ENCODE measurements at places on chromosomes 1 and 21.

- DNase-seq: no peak
Measured at GRCh38 chr1:178648151-178648550, 76.9 kb upstream of the RALGPS2 start.

DNA sequence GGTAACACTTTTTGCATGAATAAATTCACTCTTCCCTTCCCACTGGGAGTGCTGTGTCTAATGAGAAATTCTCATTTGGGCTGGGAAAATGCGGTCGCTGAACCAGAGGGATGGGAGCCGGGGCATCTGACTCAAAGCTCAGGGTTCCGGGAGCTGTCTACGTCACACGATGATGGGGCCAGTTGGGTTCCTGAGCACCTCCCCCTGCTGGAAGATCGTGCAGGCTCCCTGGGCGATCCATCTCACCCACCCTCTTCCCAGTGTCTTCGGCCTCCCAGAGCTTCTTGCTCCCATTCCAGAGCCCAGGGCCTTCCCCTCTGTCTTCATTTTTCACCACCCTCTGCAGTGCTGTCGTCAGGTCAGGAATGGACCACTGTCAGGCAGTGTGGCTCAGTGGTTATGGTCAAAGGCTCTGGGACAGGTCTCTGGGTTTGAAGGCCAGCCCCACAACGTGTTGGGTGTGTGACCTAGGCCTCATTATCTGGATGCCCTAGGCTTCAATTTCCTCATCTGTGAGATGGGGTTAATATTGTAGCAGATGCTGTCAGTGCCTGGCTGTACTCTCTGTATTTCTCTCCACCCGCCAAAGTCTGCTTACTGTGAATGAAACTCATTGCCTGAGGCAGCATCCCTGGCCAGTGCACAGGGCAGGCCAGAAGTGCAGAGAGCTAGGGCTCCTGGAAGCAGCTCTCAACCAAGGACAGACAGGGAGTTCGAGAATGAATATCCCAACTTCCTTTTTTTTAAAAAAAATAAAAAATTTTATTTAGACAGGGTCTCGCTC is 31.8 kb downstream of the IGSF21 start:
- DNase-seq: no peak

DNA sequence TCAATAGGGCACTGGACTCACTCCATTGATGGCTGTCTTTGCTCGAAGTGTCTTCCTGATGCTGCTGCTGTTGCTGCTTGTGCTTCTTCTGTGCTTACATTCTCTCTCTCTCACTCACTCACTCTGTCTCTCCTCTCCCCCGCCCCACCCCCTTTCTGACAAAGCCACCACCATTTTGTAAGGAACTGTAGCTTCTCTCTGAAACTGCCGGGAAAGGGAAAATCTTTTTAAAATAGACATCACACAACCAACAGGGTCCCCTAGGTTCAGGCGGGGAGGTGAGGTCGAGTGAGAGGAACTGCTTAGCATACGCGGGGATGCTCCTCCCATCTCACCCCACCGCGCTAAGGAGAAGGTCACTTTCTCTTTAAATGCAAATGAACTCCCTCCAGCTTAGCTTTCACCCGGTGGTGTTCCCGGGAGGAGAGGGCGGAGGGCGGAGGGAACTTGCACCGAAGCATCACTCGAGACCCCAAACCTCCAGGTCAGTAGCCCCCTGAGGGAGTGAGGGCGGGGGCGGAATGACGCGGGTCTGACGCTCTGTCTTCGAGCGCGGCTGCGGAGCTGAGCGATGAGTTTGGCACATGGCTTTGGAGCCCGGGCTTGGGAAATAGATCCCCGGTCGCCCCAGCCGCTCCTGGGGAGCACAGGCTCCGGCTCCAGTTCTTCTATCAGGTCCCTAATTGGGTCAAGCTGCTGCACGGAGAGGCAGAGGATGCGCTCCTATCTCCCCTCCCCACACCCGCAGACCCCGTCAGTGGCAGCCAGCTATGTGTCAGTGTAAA is at the start of gene CCDC28B:
Gene CCDC28B, plus strand, starts transcription at position 370 of the 785 bp plus-strand sequence. CDS start 1,341 bp downstream, outside the sequence.
- peak; percentile 41 for DNase-seq

GRCh38 chr1:27318136-27318535 is 3.8 kb upstream of the TMEM222 start:
- no peak for DNase-seq

DNA sequence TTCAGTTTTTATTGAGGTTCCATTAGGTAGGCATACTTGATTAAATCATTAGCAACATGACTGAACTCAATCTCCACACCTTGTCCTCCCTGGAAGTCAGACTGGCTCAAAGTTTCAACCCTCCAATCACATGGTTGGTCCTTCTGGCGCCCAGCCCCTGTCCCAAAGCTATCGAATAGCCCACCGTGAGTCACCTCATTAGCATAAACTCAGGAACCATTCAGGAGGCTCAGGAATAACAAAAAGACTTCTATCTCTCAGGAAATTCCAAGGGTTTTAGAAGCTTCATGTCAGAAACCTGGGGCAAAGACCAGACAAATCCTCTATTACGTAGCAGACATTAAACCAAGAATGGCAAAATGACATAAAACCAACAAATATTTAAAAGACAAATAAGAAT is 78.6 kb downstream of the RGS2 start:
- no peak for DNase-seq

- no peak for DNase-seq
Measured at GRCh38 chr1:1594602-1595260, 5.2 kb downstream of the FNDC10 start.

GRCh38 chr1:192904438-192904895 is 95.6 kb downstream of the RGS2 start:
- DNase-seq: no peak

Data from dermis microvascular lymphatic vessel endothelial cell (primary cell).